AG08396 (cell line): ENCODE measurements at places on chromosomes 12 and 14.
A peak's percentile ranks its signal among the peaks of the same experiment; 100 is the strongest.

DNA sequence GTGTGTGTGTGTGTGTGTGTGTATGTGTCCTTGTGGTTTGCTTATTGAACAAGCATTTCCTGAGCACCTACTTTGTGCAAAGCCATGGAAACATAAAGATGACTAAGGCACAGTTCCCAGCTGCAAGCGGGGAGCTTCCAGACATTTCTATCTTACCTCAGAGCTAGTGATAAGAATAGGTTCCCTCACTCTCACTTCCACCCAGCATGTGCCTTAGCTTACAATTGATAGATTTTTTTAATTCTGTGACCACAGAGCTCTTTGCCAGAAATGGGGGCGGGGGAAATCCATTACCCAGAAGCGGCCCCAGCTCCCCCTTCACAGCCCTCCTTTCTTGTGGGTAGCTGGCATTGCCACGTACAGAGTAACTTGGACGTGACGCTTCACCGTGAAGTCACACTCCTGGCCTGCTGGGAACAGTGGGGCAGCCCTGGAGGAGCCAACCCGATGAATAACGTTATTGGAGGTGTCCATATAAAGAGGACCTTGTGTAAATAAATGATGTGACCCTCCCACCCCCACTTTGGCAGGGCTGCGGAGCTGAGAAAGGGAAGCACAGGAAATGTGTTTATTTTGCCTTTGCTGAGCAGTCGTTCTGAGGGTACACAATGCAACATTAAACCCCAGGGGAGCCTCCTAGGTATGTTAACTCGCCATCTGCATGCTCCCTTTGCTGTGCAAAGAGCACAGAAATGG is 238.9 kb downstream of the CHST11 start:
- DNase-seq = peak; percentile 66

DNA sequence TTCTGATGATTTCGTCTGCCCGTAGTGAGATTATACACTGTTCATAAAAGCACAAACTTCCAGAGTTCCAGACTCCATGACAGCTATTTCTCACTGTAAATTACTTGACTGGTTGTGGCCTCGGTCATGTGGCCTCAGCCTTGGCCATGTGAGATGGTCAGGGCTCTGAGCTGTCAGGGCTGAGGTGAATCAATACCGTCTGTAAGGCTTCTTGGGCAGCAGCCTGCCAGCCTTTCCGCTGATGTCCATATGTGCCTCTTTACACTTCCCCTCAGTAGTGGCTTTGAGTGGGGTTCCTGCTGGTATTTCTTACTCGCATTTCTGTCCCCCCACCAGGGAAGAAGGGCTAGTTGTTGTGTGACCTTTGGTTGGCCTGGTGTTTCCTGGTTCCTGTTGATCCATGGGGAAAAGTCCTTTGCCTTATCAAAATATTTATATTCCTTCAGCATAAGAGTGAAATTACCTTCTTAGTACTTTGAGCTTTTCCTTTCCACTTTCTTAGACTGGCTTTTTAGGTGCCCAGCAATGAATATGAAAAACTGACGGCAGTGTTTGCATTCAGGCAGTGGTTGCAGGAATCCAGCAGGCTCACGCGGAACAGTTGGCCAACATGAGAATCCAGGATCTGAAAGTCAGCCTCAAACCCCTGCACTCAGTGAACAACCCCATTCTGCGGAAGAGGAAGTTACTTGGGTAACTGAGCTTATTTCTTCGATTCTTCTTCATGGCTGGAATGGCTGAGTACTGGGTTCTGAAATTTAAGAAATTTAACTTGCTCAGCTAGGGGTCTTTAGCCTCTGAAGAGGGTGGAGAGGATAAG is 46.1 kb downstream of the MAPKAPK5 start:
- no peak for DNase-seq

- DNase-seq = no peak
These were observed 13.8 kb upstream of the BCL2L14 start for GRCh38 chr12:12056951-12057350.

GRCh38 chr14:49092345-49092744 is 493.8 kb downstream of the RPS29 start:
- no peak for DNase-seq

GRCh38 chr12:34289431-34290380 is 267.4 kb downstream of the ALG10 start:
- DNase-seq = no peak

DNA sequence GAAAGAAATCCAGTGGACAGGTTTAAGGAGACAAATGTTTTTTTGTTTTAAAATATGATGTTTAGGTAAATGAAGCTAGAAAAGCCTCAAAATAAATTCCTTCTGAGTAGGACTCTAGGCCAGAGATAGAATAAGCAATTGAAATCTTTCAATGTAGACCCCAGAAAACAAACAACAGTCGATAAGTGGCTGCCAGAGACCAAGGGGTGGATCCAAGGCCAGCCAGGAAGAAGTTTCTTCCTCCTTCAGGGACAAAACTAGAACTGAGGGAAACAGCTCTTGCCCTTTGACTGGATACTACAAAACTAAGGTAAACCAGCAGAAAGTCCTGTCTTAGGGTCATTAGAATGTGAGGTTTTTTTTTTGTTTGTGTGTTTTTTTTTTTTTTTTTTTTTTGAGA is 481.6 kb downstream of the RAD51B start:
- DNase-seq = no peak

DNA sequence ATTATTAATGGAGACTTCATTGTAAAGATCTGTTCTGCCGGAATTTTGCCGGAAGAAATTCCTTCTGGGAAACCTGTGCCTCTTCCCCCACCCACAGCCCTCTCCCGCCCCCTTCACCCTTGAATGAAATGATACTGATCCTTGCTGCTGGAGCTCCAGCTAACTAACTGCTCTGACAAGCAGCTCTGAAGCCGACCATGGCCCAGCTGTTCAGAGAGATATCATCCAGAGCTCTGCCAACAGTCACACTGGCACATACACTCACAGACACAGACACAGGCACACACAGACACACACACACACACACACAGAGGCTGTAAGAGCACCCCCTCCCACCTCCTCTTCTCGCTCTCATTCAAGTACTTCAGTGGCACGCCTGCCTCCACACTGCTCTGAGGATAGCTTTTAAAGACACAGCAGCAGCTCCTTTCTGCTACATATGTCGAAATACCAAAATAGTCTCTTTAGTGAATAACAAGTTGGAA is 88.6 kb downstream of the R3HDM2 start:
- DNase-seq = peak; percentile 11

GRCh38 chr12:123384318-123384993 is 524 bp downstream of the KMT5A start:
- DNase-seq = peak; percentile 38

DNA sequence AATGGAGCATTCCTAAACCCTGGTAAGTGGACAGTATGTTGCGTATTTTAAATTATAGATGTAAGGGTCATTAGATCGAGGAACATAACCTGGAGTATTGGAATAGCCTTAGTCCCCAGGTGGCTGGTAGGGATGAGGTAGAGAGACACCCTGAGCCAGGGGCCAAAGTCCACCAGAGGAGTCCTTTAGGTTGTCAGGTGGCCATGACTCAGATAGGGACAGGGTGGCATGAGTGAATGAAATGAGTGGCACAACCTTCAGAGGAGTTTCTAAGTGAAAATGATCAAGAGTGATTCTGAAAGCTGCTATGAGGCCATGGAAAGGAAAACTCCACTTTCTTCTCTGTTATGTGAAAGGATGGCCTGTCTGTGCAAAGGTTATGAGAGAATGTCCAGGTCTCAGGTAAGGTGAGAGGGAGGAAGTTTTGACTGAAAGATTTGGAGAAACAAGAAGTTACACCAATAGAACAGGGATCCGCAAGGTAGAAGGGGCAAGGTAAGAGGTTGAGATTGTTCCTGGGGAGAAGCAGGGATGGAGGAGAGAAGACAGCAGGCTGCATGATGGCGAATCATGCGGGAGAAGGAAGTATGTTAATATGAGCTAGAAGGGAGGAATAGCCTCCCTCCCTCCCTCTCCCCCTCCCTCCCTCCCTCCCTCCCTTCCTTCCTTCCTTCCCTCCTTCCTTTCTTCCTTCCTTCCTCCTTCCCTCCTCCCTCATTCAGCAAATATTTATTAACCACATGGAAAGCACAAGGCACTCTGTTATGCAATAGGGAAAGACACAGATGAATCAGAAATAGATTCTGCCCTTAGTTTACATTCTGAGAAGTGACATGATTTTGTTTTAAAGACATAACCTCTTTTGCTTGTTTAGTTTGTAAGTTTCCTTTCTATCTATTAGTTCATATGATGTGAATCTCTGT is 14.0 kb upstream of the RIPK3 start:
- peak; percentile 45 for DNase-seq

- no peak for DNase-seq
These were observed 371 bp upstream of the SHMT2 start for GRCh38 chr12:57229046-57229633.

DNA sequence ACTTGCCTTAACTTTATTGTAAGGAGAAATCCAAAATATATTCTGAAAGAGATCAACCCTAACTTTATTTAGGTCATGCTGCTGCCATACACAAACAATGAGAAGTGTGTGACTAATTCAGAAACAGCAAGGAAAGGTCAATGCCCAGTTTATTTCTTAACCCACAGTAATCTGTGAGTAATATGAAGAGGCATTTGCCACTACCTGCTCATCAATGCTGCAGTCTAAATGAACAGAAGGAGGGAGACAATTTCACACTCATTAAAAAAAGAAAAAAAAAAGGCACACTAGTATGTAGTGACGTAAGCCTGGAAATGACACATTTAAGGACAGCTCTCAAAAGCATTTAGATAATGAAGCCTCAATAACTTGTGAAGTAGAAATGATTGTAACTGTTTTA is 90.5 kb upstream of the FOXN3 start:
- peak; percentile 71 for DNase-seq

DNA sequence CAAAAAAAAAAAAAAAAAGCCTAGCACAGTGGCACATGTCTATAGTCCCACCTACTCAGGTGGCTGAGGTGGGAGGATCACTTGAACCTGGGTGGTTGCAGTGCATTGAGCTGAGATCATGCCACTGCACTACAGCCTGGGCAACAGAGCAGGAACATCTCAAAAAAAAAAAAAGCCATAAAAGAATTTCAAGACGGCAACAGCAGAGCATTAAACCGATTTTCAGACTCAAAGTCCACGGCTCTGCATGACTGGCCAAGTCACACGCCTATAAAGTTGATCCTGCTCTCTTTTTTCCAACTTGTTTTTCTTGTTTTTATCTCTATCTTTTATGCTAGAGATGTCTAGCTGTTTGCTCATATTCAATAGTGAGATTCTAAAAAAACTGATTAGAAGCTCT is 45.3 kb downstream of the FBXO34 start:
- no peak for DNase-seq

- peak; percentile 69 for DNase-seq
These were observed 3.7 kb upstream of the DHRS4L2 start for GRCh38 chr14:23984891-23985602.

- DNase-seq = no peak
These were observed 32.2 kb upstream of the BHLHE41 start for GRCh38 chr12:26157001-26157400.

DNA sequence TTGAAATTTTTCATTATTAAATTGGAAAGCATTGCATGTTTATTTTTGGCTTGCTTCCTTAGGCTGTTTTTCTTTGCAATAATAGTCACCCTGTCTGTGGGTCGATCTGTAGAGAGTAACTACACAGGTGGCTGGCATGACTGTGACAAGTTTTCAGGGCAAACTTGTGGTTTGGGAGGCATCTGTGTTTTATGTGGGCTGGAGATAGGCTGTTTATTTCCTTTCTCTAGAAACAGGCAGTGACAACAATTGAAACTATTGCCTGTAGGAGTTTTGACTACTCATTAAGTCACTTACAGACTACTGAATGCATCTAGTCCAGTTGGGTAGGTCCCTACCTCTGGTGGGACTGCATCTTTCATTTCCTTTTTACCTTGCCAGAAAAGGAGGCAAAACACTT is 155.6 kb downstream of the DYRK2 start:
- DNase-seq = no peak

DNA sequence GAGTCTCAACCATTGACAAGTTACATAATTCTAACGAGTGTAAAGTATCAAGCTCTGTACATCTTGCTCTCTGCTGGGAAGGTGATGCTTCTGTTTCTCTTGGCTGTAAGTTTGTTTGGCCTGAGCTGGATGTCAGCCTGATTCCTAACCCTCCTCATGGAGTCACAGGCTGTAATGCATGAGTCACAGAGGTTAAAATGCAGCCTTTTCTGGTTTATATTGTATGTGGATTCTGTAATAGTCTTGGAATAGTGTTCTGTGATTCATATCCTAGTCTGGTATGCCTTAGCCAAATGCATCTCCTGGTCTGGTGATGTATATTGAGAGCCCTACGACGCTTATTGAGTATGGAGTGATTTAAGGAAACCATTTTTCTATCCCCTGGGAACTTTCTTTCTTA is 104.5 kb upstream of the FRMD6 start:
- peak; percentile 83 for DNase-seq

GRCh38 chr12:124809878-124810277 is 53.8 kb downstream of the SCARB1 start:
- DNase-seq = peak; percentile 74

- DNase-seq = peak; percentile 65
These were observed 413 bp upstream of the TUBA1C start for GRCh38 chr12:49264466-49264872.

GRCh38 chr14:79016828-79017505 is 846.8 kb downstream of the NRXN3 start:
- DNase-seq = peak; percentile 68

- DNase-seq = peak; percentile 40
These were observed 156.6 kb downstream of the DAD1 start for GRCh38 chr14:22432348-22432976.

DNA sequence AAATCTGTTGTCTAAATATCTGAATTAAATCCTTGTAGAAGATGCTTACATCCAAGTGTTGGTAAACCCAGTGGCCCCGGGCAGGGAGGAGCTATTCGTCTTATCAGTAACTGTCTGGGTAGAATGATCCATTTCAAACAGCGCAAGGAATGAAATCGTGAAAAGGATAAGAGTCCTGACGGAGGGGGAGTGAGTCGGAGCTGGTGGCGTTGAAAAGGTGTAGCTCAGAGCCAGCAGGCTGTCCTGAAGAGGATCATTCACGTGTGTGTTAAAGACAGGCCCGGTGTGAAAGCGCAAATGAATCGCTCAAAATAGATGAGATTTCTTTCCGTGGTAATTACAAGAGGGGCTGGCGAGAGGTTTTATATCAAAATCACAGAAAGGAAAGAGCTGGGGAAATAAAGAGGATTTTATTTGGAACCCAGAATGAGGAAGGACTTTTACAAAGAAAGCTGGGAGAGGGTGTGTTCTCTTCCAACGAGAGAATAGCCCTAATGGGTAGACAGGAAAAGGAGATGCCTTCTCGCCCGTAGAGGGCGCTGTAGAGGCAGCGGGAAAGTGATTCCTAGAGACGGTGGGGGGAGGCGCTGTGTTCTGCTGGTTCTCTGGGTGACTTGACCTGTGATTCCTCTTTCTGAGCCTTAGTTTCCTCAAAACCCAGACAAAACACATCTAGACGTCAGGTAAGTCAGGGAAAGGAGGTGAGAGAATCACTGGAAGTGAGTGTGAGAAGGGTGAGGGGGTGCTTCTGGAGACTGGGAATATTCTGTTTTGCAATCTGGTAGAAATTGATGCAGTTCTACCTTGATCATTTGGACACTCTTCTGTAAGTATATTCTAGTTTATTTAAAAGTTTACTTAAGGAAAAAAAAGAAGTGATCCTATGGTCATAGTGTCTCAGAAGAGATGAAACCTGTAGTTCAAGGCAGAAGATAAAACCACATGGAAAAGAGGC is 39.3 kb downstream of the SRRM4 start:
- no peak for DNase-seq

- no peak for DNase-seq
These were observed 427 bp upstream of the TMEM120B start for GRCh38 chr12:121712190-121712460.
